ENCODE measurements at places on chromosomes 1 and 21.

- DNase-seq, result no peak
Observed at GRCh38 chr1:235442788-235443429, 61.3 kb downstream of the B3GALNT2 start.

GRCh38 chr1:5001466-5001865 lies 347.1 kb downstream of the AJAP1 start:
- DNase-seq, result no peak

- DNase-seq, result no peak
Observed at GRCh38 chr1:54615531-54616279, 7.6 kb downstream of the FAM151A start.

GRCh38 chr1:171422511-171422910 lies 62.8 kb upstream of the PRRC2C start:
- no peak for DNase-seq

DNA sequence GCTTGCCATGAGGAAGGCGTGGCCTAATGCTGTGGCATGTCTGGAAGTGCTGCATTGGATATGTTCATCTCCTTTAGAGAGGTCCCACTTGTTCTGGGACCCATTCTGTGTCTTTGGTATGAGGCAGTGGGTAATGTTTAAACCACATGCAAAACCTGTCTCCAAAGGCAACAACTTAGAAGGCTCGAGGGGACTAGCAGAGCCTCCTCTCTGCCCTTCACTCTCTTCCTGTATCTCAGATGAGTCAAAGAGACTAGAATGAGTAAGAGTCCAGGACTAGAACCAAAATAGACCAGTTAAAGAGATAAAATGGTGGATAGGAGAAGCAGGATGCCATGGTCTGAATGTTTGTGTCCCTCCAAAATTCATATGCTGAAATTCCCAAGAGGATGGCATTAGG lies 220.8 kb upstream of the KIAA0040 start:
- DNase-seq, result no peak

DNA sequence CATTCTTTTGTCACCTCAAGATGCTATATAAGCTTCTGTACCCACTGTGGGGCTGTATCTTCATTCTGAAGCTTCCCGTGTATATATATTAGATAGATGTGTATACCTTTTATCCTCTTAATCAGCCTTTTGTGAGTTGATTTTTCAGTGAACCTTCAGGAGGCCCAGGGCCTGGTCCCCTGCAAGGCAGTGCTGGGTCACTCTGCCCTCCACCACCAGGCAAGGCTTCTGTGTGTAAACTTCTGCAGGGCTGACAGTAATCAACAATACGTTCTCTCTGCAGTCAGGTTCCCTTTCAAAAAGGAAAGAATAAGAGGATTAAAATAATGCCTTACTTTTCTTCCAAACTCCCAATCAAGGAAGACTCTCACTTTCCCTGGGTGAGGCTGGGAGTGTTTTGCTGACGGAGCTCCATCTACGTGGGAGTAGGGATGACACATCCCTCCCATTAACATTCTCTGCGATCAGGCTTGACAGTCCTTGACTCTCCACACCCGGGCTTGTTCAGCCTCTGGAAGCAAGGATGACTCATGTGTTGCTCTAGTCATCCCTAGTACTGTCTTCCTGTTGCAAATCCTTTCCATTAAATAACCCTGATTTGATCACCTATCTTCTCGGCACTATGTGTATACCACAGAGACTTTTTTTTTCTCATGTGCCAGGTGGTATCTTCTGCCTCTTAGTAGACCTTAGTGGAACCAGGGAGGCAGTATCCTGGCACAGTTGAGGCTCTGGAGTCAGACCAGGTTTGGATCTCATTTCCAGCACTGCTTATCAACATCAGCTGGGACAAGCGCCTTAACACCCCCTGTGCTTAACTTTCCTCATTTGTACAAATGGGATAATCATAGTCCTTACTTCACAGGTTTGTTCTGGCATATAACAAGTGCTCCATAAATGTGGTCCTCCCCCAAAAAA lies 70.3 kb upstream of the KCNK1 start:
- DNase-seq, result no peak

GRCh38 chr1:209634005-209634737 lies 18.1 kb downstream of the LAMB3 start:
- DNase-seq, result no peak

All from NCI-H187 treated with DMSO at 0.1 percent for 48 hours (cell line).